ENCODE measurements at places on chromosomes 1 and 21.

DNA sequence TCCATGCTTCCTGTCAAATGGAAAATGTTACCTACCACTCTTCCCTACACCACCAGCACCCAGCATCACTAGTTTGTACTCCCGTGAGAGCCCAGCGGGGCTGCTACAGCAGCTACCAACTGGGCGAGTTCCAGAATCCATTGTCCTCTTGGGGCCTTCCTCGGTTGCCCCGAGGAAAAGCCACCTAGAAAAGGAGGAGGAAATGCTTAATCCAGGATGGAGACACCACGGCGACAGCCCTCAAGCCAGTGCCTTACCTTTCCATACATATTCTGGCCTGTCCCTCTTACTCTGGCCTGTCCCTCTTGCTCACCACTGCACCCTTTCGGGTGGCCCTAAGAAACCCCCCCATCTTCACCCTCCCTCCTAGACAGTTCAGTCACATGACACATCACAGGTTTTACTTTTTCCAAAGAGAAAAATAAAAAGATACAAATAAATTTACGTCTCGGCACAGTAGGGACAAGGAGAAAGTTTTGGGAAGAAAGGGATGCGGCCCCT, 478 bp downstream of the RIT1 start:
- DNase-seq = no peak

- no peak for DNase-seq
These were observed 60.3 kb upstream of the C1orf87 start for GRCh38 chr1:60133848-60134247.

- DNase-seq = no peak
These were observed 28.4 kb downstream of the AK2 start for GRCh38 chr1:33008051-33008914.

DNA sequence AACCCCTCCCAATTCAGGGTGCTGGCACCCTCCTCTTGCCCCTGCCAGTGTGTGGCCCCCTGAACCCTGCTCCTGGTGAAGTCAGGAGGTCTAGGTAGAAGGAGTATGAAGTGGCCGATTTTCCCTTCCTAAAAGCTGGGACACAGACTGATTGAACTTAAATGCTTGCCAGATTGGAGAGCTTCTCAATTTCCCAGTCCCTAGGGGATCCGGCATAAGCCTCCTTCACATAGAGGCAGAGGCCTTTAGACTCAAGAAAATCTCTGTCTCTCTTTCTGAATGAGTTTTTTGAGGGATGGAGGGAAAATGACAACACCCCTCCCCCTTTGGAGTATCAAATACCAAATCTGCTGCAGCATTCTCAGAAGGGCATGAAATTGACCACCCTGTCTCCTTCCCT, 51.5 kb downstream of the SYT2 start:
- DNase-seq = no peak

DNA sequence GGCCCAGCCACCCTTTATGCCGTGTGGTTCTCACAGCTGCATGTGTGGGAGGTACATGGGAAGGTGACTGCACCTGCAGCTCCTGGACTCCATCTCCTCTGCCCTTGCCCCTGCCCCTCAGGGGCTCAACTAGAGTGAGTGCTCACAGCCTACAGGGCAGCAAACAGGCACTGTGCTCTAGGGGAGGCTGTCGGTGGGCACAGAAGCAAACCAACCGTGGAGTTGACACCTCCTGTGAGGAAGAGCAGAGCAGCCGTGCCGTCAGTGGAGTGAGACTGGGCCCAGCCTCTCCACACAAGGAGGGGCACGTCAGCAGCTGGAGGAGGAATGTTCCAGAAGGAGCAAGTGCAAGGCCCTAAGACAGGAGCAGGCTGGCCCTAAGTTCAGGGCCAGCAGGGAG, 32.7 kb downstream of the BMP8A start:
- no peak for DNase-seq

- DNase-seq = no peak
These were observed 38.1 kb downstream of the HSD3B2 start for GRCh38 chr1:119453021-119453420.

GRCh38 chr1:247493106-247493505, 35.2 kb upstream of the OR2B11 start:
- no peak for DNase-seq

- DNase-seq = no peak
These were observed 45.9 kb downstream of the SPSB1 start for GRCh38 chr1:9338397-9339246.

GRCh38 chr1:37243368-37244082, 209.2 kb upstream of the GRIK3 start:
- no peak for DNase-seq

DNA sequence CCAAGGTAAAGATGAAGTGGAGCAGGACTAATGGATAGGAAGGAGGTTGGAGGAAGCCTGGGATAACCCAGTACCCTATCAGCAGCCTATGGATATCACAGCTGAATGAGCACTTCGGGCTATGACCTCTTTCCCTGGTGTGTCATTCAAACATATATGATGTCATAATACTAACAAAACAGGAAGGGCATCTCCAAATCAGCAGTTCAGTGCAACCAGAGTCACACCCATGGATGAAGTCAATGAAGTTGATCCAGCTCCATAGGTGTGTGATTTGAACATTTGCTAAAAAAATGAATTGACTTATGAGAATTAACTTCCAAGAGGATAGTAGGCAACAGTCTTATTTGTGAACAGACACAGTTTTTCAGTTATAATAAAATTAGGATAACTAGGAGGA, 1.7 kb upstream of the C1orf116 start:
- no peak for DNase-seq

DNA sequence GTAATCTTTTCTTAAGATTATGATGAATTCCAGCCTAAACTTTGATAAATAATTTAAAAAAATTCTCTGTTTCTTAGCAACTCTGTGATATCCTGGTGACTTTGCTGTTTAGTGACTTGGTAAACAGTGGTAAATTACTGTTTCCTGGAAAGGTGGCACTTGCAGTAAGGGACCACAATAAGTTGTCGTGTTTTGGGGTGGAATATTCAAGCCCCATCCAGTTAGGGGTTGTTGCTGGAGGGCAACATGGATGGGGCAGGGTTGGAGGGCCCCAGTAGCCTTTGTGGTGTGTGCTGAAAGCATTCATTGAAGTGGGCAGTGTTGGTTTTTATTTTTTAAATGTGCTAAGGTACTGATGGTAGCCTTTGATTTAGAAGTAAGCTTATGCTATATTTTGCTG, 30.3 kb downstream of the PRDM2 start:
- DNase-seq = no peak

DNA sequence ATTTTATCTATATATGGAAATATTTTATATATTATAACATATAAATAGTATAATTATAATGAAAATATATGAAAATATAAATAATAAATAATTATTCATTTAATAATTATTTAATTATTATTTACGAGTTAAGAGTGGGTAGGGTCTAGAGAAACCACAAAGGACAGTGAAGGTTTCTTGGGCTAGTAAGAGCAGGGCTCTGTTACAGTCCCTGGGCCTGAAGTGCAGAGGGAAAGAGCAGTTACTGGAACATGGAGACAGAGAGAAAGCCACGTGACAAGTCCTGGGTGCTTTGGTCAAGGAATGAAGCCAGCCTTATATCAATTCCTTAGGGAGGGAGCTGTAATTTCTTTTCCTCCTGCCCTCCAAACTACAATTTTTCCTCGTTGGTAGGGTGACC, 117.2 kb upstream of the OLIG2 start:
- no peak for DNase-seq

DNA sequence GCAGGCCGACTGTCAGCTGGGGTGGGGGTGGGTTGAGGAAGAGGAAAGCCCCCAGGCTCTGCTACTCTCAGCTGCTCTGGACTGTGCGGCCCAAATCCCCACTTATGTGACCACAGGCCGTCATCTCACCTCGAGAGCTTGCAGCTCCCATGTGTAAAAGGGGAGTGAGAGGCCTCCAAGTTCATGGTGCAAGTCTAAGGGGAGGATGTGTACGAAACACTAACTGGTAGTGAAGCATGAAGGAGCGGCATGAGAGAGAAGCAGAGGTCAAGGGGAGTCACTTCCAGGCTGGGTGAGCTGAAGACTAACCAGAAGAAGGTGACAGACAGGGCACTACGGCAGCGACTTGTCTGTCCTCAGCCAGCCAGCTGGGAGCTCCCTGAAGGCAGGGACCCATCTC, 43.8 kb downstream of the GLIS1 start:
- DNase-seq = no peak

GRCh38 chr21:40568807-40569206, 278.2 kb downstream of the DSCAM start:
- DNase-seq = no peak

GRCh38 chr1:156276966-156277381, 5.7 kb downstream of the SMG5 start:
- DNase-seq = no peak

DNA sequence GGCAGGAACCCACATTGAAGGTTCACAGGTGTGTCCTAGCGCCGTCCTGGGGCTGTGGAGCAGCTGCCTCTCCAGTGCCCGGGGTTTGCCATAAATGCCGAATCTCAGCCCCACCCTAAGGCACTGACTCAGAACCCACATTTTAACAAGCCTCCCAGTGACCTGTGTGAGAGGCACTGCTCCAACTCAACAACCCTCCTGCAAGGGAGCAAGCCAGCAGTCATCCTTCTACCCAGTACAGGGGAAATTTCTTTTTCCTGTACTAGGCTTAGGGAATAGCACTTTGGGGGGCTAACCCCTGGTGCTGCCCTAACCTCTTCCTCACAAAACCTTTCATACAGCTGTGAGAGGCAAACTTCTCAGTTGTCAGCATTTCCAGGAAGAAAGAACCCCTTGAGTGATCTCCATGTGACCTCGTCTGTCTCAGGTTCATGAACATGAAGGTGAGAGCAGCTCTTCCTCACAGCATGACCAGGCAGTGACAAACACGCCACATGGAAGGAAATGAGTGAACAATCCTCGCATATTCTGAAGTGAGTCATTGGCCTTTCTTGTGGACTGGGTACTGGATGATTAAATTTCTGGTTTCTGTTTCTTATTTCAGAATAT, 11.4 kb upstream of the BCAR3 start:
- no peak for DNase-seq

DNA sequence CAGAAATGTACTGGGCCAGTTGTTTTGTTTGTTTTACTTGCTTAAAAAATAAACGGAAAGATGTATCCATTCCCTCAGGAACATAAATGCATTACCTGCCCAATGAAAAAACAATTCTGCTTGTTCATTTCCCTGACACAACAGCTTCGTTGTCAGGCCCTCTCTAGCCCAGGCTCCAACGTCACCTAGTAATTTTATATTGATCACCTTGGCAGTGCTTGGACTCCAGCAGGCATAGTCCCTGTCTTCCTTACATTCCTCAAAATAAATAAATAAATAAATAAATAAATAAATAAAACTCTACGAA, 1.2 kb downstream of the CEP170 start:
- no peak for DNase-seq

GRCh38 chr1:27367160-27367650, 444 bp upstream of the MAP3K6 start:
- no peak for DNase-seq

DNA sequence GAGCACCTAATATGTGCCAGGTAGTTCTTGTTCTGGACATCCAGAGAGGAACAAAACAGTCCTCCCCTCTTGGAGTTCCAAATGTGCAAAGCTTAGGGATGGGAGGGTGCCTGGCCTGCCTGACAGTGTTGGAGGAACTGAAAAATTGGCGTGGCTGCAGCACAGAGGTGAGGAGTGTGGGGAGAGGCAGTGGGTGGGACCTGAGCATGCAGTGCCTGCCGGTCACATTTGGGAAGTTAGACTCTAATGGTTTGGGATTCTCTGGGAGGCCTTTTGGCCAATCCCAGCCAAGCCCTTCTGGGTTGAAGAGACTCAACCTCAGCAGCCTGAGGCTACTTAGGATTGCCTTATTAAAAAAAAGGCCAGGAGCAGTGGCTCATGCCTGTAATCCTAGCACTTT, 2.3 kb upstream of the TCEA3 start:
- no peak for DNase-seq

DNA sequence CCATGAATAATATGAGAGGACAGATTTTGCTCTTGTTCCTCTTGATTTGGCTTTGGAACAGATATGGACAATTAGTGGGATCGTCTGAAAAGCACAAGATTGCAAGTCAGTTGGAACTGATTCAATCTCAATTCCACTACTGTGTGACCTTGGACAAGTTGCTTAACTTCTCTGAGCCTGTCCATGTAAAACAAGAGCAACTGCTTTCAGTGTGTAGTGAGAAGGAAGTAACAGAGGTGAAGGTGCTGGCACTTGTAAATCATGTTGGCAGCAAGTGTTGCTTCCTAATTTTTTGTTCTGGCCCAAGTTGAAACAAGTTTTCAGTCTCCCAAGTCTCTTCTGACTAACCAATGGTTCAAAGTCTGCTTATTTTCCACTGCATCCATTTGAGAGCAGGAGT, 15.3 kb downstream of the INKA2 start:
- no peak for DNase-seq

GRCh38 chr1:40877698-40878097, 15.5 kb upstream of the CITED4 start:
- DNase-seq = no peak

- DNase-seq = peak; percentile 27
These were observed 1.1 kb downstream of the AGTRAP start for GRCh38 chr1:11736746-11737639.

- DNase-seq = no peak
These were observed 97.8 kb downstream of the MRPL37 start for GRCh38 chr1:54297596-54298283.

- DNase-seq = no peak
These were observed 26.1 kb downstream of the ETS2 start for GRCh38 chr21:38831526-38832467.
